Smooth muscle cell of the pulmonary artery (primary cell): ENCODE measurements at places on chromosomes 16 and 17. TPM values are rescaled to one million over a fixed set of nuclear protein-coding genes. Genes with fewer than 3 reads are reported as not detected.

PRAC1 gene
- not detected in 2 replicates for total RNA-seq

PPM1E gene
- 0.07 and 0.13 TPM in 2 replicates for total RNA-seq

CRHR1 gene
- not detected in 2 replicates for total RNA-seq

AANAT gene
- not detected in 2 replicates for total RNA-seq

CES5A gene
- total RNA-seq: not detected in 2 replicates

C17orf67 gene
- total RNA-seq: 0.69 and 0.91 TPM in 2 replicates

ABCC11 gene
- total RNA-seq: 0.26 and 0.30 TPM in 2 replicates

TAT gene
- total RNA-seq: not detected in 2 replicates

ARRB2 gene
- total RNA-seq: 4.0 and 5.4 TPM in 2 replicates

DHRS13 gene
- total RNA-seq: 5.9 and 11.9 TPM in 2 replicates

CCL16 gene
- not detected in 2 replicates for total RNA-seq

SAMD14 gene
- total RNA-seq: 3.3 and 9.7 TPM in 2 replicates

ITGAD gene
- not detected in 2 replicates for total RNA-seq

LRRC46 gene
- total RNA-seq: 0.10 and 0.20 TPM in 2 replicates

HSPB9 gene
- 0.07 TPM in 2 replicates for total RNA-seq

SYNRG gene
- total RNA-seq: 19.6 and 22.6 TPM in 2 replicates

PRAC2 gene
- not detected in 2 replicates for total RNA-seq

HOXB1 gene
- total RNA-seq: not detected in 2 replicates

KRT40 gene
- not detected in 2 replicates for total RNA-seq

ASGR1 gene
- total RNA-seq: 0.26 and 0.43 TPM in 2 replicates

DPEP3 gene
- not detected in 2 replicates for total RNA-seq

CORO6 gene
- 3.8 and 4.9 TPM in 2 replicates for total RNA-seq
